ENCODE measurements at places on chromosomes 12 and 14.

- H3K36me3 ChIP-seq: no peaks in the 10 kb centered on the region
- H3K4me3 ChIP-seq: no peak overlapping the region
- peaks cover 12% of the 10 kb centered on the region for H3K27me3 ChIP-seq
Measured at GRCh38 chr14:89418976-89419375, 1.9 kb upstream of the FOXN3 start.

- H3K4me3 ChIP-seq: no peak overlapping the region
- H3K36me3 ChIP-seq: no peaks in the 10 kb centered on the region
- peak overlapping the region; percentile 48 for H3K27ac ChIP-seq
- no peak for DNase-seq
Measured at GRCh38 chr14:89309670-89310177, 107.3 kb downstream of the FOXN3 start.

GRCh38 chr14:74038020-74038859 is 19.1 kb downstream of the BBOF1 start:
- H3K4me3 ChIP-seq: no peak overlapping the region
- no peak overlapping the region for H3K27ac ChIP-seq
- H3K4me1 ChIP-seq: no peaks in the 10 kb centered on the region
- no peaks in the 10 kb centered on the region for H3K27me3 ChIP-seq
- no peaks in the 10 kb centered on the region for H3K36me3 ChIP-seq
- no peak for DNase-seq

GRCh38 chr12:4116251-4117111 is 157.1 kb upstream of the CCND2 start:
- H3K4me1 ChIP-seq: no peaks in the 10 kb centered on the region
- H3K27me3 ChIP-seq: peaks cover 3% of the 10 kb centered on the region
- DNase-seq: no peak
- H3K27ac ChIP-seq: no peak overlapping the region

DNA sequence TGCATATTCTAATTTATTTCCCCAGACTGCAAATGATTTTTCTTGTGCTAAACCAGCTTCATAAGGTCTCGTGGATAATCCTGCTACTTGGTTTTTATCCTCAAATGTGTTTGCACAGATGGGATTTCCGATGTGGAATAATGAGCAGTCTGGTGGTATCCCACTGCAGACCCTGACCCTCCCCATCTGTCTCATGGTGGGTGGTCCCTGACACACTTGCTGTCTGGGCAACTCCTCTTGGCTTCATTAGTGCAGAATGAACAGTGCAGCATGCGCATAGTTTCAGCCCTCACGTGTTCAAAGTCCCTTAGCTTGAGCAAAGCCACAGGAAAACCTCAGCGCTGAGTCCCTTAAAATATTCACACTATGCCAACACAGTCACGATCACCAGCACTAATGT is 996.5 kb downstream of the AACS start:
- no peak overlapping the region for H3K27ac ChIP-seq
- H3K4me3 ChIP-seq: no peak overlapping the region

DNA sequence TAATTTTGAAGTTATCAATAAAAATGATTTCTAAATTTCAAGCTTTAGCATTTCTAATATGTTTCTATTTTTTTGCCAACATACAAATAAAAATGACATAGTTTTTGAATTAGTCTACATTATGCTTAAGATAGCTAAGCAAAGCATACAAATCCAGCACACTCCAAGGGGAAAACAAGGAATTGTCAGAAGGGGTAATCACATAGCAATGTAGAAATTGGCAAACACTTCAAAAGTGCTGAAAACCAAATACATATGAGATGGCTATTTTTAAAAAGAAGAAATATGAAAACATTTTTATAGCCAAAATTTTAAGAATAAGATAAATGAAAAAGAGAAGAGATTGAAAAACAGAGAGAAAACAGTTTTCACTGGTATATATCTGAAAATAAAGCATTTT is 308.0 kb downstream of the SLC6A15 start:
- no peak overlapping the region for H3K4me3 ChIP-seq
- H3K27me3 ChIP-seq: no peaks in the 10 kb centered on the region
- H3K4me1 ChIP-seq: no peaks in the 10 kb centered on the region
- H3K36me3 ChIP-seq: no peaks in the 10 kb centered on the region
- H3K27ac ChIP-seq: no peak overlapping the region

- no peak overlapping the region for H3K27ac ChIP-seq
- no peaks in the 10 kb centered on the region for H3K36me3 ChIP-seq
- no peak for DNase-seq
- H3K27me3 ChIP-seq: no peaks in the 10 kb centered on the region
- H3K4me3 ChIP-seq: no peak overlapping the region
Measured at GRCh38 chr12:106740818-106741217, 33.7 kb upstream of the RIC8B start.

GRCh38 chr12:57235017-57235727 is 5.7 kb downstream of the SHMT2 start:
- no peaks in the 10 kb centered on the region for H3K36me3 ChIP-seq
- no peak for DNase-seq
- peaks cover 29% of the 10 kb centered on the region for H3K4me1 ChIP-seq
- peak overlapping the region; percentile 17 for H3K27ac ChIP-seq
- peaks cover 38% of the 10 kb centered on the region for H3K27me3 ChIP-seq

DNA sequence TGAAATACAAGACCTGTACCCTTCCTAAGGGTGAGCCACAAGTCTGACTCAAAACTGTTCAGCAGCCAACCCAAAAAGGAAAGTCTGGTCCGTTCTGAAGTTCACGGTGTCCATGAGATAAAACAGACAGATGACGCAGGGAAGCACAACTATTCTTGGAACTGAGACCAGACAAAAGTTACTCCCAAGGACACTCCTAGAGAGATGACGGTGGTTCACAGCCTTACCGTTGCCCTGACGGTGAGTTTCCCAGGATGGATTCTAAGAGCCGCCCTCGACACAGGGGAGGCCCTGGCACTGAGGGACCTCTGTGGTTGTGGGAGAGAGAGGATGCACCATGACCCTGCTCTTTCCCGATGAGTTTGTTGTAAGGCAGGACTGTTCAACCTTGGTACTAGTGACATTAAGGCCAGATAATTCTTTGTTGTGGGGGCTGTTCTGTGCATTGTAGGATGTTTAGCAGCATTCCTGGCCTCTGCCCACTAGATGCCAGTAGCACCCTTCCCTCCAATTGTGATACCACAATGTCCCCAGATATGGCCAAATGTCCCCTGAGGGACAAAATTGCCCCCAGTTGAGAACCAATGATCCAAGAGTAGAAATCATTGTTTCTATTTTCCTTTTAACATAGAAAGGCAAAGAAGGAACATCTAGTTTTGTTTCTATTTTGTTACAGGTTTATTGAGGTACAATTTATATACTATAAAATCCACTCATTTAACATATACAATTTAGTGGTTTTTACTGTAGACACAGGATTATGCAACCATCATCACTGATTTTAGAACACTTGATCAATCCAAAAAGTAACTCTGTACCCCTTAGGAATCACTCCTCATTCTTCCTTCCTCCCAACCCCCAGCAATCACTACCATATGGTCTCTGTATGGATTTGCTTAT is 23.0 kb downstream of the OR10P1 start:
- H3K4me1 ChIP-seq: peaks cover 2% of the 10 kb centered on the region
- DNase-seq: no peak
- no peak overlapping the region for H3K27ac ChIP-seq
- H3K27me3 ChIP-seq: no peaks in the 10 kb centered on the region
- H3K36me3 ChIP-seq: no peaks in the 10 kb centered on the region

DNA sequence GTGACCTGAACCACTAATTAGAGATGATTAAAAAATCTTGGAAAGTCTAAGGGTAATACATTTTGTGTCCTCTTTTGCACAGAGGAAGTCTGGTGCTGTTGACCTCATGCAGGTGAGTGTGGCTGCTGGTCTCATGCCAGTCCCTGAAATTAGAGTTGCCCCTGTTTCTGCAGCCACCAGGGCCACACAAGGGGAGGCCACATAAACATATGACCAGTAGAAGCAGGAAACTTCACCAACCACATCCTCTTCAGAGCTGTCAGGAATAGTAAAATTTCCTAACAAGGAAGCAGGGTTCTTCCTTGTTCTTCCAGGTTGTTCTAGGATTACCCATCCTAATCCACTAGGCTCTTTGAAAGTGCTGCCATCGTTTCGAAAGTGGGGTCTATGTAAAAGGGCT is 28.3 kb downstream of the PSMA6 start:
- H3K27me3 ChIP-seq: peaks cover 1% of the 10 kb centered on the region
- no peaks in the 10 kb centered on the region for H3K36me3 ChIP-seq
- no peak for DNase-seq
- H3K27ac ChIP-seq: no peak overlapping the region
- H3K4me3 ChIP-seq: no peak overlapping the region
- no peaks in the 10 kb centered on the region for H3K4me1 ChIP-seq

DNA sequence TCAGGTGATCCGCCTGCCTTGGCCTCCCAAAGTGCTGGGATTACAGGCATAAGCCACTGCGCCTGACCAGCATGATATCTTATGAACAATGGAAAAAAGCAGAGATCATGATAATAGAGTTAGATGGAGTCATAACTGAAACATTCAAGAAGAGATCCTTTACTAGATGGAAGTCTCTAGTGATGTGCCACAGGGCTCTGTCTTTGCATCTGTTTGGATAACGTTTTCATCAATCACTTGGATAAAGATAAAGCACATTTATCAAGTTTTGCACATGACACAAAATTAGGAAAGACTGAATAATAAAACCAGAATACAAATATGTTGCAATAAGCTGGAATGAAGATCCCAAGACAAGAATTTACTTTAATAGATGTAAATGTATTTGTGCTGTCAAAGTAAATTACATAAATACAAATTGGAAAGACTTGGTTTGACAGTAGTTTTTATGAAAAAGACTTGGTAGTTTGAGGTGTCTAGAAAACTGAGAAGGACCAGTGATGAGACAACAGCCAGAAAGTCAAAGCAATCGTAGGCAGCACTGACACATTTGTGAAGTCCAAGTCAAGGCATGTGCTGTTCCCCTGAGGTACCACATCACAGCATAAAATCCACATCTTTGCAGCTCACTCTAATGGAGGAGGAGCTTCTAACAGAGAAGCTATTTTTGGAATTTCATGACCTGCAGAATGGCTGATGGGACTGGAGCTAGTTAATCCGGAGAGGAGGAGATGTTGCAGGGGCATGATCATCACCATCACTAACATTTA is 28.5 kb downstream of the GPRC5A start:
- no peaks in the 10 kb centered on the region for H3K36me3 ChIP-seq
- H3K4me1 ChIP-seq: peaks cover 8% of the 10 kb centered on the region
- DNase-seq: no peak
- peaks cover 4% of the 10 kb centered on the region for H3K27me3 ChIP-seq

GRCh38 chr14:89651805-89652204 is 234.8 kb upstream of the FOXN3 start:
- H3K4me3 ChIP-seq: no peak overlapping the region
- peaks cover 2% of the 10 kb centered on the region for H3K27me3 ChIP-seq
- no peak for DNase-seq
- peaks cover 5% of the 10 kb centered on the region for H3K36me3 ChIP-seq
- H3K27ac ChIP-seq: no peak overlapping the region

- peaks cover 45% of the 10 kb centered on the region for H3K4me1 ChIP-seq
- DNase-seq: no peak
- H3K27ac ChIP-seq: no peak overlapping the region
- peaks cover 9% of the 10 kb centered on the region for H3K27me3 ChIP-seq
- H3K4me3 ChIP-seq: no peak overlapping the region
- no peaks in the 10 kb centered on the region for H3K36me3 ChIP-seq
Measured at GRCh38 chr14:89248411-89249064, 168.5 kb downstream of the FOXN3 start.

DNA sequence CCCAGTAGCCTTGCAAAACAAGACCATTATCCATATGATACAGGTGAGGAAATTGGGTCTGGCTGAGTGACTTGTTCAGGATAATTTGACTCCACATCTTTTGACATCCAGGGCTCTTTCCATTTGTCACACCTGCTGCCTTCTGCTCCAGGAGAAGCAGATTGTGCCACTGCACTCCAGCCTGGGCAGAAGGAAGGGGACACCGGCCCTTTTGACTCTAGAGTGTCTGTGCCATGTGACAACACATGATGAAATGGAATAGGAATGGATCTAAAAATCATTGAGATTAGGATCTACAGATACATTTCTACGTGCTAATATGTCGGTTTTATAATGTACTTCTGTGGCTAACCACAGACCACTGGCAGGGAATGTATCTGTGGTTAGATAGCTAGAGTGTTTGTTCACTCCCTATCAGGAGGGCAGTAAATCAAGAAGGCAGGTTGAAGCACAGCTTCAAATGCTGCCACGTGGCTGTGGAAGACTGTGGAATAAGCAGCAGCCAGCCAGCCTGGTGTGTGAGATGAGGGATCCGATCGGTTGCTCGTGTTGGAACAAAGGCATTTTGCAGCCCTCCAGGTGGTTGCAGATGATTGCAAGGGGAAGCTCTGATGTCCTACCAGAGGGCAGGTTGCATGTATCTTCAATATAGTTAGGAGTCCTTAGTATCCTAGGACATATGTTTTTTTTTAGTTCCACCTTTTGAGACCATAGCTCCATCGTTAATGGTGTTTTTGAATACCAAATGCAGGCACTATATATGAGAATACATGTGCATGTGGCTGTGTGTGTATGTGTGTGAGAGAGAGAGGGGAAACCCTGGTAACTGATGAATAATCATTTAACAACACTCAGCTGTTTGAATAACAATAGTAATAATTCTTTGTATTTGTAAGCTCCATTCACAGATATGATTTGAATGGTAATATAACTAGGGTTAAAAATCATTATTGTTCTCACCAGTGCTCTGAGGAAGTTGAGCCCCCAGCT is 28.6 kb downstream of the EML1 start:
- peak overlapping the region; percentile 90 for H3K27ac ChIP-seq
- no peaks in the 10 kb centered on the region for H3K36me3 ChIP-seq
- H3K27me3 ChIP-seq: peaks cover 5% of the 10 kb centered on the region

DNA sequence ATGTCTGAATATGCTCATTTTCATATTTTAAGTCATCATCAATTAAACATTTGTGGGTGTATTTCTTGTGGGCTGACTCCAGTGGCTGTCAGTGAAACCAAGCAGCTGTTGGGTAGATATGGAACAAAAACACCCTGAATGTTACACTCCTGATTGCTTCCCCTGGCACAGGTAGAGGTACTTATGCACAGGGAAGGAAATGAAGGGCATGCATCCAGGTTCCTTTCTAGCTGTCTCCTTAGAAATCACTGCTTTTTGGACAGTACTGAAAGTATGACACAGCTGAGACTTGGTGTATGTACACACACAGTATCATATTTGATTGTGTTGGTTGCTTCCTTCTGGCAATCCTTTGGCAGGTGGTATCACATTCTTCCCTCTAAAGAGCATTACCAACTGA is 1006.7 kb downstream of the DIO2 start:
- DNase-seq: no peak
- no peak overlapping the region for H3K4me3 ChIP-seq
- no peaks in the 10 kb centered on the region for H3K36me3 ChIP-seq
- no peaks in the 10 kb centered on the region for H3K27me3 ChIP-seq

GRCh38 chr12:2813214-2814185 is 1.0 kb downstream of the ITFG2 start:
- DNase-seq: peak; percentile 53
- no peaks in the 10 kb centered on the region for H3K36me3 ChIP-seq
- peaks cover 14% of the 10 kb centered on the region for H3K4me1 ChIP-seq
- H3K4me3 ChIP-seq: peak overlapping the region; percentile 100
- H3K27ac ChIP-seq: peak overlapping the region; percentile 100

DNA sequence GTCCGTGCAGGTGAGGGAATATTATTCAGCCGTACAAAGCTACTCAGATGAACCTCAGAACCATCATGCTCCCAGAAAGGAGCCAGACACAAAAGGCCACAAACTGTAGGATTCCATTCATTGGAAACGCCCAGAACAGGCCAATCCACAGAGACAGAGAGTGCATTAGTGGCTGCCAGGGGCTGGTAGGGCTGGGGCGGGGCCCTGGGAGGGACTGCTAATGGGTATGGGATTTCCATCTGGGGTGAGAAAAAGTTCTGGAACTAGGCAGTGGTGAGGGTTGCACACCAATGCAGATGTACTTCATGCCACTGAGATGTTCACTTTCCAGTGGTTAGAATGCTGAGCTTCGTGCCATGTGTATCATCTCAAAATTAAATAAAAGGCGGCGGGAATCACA is 101.1 kb downstream of the RFLNA start:
- peak overlapping the region; percentile 99 for H3K27ac ChIP-seq
- H3K36me3 ChIP-seq: peaks cover 5% of the 10 kb centered on the region
- peak overlapping the region; percentile 77 for H3K4me3 ChIP-seq
- peaks cover 34% of the 10 kb centered on the region for H3K4me1 ChIP-seq

Data from glutamatergic neuron (in vitro differentiated cells).